Esophagus (tissue), 2 donors: ENCODE measurements at places on chromosomes 7 and 10. TPM values are rescaled to one million over a fixed set of nuclear protein-coding genes. Genes with fewer than 3 reads are reported as not detected.

The FAM241B gene
- 4.3 TPM for polyA plus RNA-seq

The STEAP2 gene
- polyA plus RNA-seq: 2.6 TPM

The CCDC172 gene
- polyA plus RNA-seq: not detected

The CNTNAP2 gene
- polyA plus RNA-seq: 0.41 TPM

The ITGB8 gene
- 5.0 TPM for polyA plus RNA-seq

The KCNK18 gene
- polyA plus RNA-seq: not detected

The SPDYE8 gene
- not detected for polyA plus RNA-seq

The ACSL5 gene
- polyA plus RNA-seq: 3.6 TPM

The ATP6V0A4 gene
- 4.4 TPM for polyA plus RNA-seq

The STEAP1 gene
- 5.2 TPM for polyA plus RNA-seq

The OR2A12 gene
- polyA plus RNA-seq: not detected

The ARL4A gene
- 29.3 TPM for polyA plus RNA-seq

The LEP gene
- polyA plus RNA-seq: 0.02 TPM

The NEUROG3 gene
- not detected for polyA plus RNA-seq

The PARG gene
- polyA plus RNA-seq: 3.1 TPM

The EPC1 gene
- 9.4 TPM for polyA plus RNA-seq

The GOLGA7B gene
- 2.2 TPM for polyA plus RNA-seq

The SLIT1 gene
- 0.02 TPM for polyA plus RNA-seq
